T-helper 2 cell (primary cell): ENCODE measurements at places on chromosomes 7 and 10.

- DNase-seq: no peak
Observed at GRCh38 chr7:80612880-80613279, 25.6 kb upstream of the CD36 start.

DNA sequence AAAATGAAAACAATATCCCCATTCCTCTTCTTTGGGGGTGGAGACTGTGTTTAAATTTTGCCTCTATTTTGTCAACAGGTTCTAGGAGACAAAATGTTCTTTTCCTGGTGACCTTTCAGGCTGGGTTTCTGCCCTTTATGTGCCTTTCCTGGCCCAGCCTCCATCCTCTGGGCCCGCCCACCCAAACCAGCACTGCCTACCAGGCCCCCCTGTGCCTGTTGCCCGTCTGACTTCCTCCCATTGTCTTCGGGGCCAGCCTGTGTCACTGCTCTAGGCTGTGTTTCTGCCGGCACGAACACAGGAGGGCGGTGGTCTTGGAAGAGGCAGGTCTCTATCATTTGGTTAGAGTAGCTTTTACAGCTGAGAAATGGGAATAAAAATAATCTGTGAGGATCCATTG, 13.9 kb downstream of the TSPAN14 start:
- peak; percentile 50 for DNase-seq

- no peak for DNase-seq
Observed at GRCh38 chr10:49526619-49527018, 12.3 kb downstream of the ERCC6 start.

DNA sequence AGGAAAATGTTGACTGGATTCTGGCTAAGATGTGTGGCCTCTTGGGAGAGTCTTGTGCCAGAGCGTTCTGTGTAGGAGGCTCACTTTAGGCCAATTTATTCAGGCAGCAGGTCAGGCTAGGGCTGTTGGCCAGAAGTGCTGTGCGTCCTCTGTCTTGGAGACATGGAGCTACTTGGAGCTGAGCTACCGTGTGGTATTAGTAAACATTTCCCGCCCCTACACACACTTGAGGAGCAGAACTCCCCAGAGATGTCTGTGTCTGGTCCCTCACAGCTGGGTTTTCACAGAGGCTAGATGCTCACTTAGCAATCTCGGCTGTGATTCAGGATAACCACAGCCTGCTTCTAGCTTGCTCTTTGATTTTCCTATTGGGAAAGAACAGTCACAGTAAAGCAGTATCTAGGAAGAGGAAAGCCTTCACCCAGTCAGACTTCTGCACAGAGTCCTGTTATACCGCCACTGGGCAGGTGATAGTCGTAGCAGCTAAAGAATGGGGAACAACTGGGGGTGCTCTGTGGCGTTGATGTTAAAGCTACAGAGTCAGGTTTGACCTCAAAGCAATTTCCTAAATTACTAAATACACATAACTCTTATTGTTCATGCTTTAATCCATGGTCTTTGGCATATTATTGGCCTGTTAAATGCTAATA, 86.7 kb downstream of the MDFIC start:
- no peak for DNase-seq

GRCh38 chr10:10327934-10328333, 689.7 kb upstream of the CELF2 start:
- DNase-seq: no peak

DNA sequence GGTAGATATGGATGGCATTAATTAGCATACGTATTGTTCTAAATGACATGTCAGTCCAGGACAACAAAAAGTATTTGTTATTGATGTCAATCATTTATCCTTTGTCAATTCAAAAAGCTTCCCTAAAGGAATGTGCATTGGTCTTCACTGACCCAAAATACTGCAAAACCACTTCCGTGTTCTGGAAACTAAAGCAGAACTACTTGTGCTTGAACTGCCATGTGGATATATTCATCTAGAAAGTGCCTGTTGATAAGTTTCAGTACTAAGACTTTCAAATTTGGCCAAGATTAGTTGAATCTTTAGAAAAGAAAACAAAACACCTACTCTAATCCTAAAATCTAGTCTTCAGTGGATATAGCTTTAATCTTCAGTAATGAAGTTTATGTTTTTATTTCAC, 242.1 kb upstream of the PPP1R3A start:
- DNase-seq: no peak
